ENCODE measurements at places on chromosomes 4 and X.

DNA sequence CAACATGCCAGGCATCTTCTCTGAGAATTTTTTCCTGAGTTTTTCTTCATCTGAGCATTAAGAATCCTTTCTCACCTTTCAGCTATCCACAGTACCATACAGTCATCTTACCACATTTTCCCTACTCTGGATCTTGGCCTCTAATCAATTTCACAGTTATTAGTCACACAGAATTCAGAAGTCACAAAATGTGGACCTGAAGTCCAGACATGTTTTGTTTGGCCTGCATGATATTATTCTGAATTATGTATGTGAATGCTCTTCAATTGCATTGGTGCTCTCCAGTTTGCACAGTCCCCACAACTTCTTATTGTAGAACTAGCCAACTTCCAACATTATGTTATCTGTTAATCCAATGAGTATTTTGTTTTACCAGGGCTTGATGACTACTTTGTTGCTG is 102.3 kb upstream of the GRIA3 start:
- DNase-seq = no peak

DNA sequence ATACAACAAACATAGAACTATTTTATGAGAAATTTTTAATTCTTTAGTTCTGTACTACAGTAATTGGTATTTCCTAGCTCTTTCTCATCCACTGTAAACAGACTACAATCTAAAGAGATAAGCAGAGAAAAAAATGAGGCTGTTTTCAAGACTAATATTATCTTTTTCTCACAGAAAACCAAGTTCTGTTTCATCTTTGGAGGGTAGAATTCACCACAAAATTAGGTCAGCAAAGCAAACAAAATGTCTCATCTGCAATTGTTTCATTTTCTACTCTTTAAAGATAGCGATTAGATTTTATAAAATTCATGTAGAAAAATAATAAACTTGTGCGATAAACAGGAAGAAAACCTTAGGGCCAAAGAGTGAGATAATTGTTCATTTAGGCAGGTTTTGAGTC is 10.8 kb downstream of the APOO start:
- no peak for DNase-seq

DNA sequence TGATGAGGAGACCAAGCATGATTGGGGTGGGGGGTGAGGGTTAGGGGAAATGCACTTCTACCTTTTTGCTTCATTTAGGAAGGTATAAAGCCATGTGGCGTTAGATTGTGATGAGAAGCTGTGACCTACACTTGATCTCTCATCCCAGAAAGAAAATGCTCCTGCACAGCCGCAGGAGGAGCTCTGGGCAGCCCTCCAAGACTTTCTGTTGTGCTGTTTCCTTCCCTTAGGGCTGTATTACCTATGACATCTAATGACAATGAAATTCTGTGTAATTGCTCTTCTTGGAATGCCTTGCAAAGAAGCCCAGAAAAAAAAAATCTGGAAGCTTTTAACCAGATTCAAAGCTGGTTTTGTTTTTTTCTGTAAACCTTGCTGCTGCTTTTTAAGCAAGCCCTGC is 13.4 kb downstream of the PRPS2 start:
- no peak for DNase-seq

GRCh38 chr4:34732176-34732950 is 1512.0 kb downstream of the ARAP2 start:
- DNase-seq = no peak

DNA sequence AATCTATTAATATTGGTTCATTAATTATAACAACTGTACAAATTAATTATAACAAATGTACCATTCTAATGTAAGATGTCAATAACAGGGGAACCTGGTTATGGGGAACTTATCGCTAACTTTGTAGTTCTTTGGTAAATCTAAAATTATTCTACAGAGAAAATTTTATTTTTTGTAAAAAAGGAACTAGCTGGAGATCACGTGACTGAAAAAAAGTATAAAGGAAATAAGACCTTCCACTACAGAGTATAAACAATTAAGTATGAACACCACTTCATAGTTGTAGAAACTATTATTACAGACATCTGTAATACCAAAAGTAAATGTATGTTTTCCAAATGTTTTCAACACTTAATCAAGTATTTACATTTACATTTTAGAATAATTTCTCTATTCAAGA is 77.9 kb upstream of the DKK2 start:
- DNase-seq = no peak

GRCh38 chrX:46838974-46839480 is 2.2 kb downstream of the RP2 start:
- no peak for DNase-seq

- DNase-seq = no peak
These were observed 18.1 kb downstream of the USP38 start for GRCh38 chr4:143202824-143203223.

GRCh38 chr4:114312338-114312737 is 286.3 kb upstream of the UGT8 start:
- no peak for DNase-seq

DNA sequence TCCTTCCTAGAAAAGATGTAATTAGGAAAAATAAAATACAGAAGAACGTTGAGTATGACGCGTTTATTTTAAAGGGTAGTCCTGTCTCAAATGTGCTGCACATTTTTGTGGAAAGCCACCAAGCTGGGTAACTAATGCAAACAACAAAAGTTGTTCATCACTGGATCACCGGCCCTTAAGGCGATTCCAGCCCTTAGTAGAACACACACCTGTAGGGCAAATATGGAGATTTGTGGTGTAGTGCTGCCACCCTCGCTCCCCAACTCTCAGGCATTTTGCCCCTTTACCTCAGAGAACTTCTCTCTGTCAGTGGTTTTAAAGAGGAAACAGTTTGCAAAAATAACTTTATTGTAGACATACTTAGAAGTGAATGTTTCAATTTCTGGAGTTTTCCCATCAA is 1.9 kb downstream of the TBL1X start:
- no peak for DNase-seq

GRCh38 chr4:188414441-188414840 is 275.2 kb downstream of the TRIML1 start:
- no peak for DNase-seq

DNA sequence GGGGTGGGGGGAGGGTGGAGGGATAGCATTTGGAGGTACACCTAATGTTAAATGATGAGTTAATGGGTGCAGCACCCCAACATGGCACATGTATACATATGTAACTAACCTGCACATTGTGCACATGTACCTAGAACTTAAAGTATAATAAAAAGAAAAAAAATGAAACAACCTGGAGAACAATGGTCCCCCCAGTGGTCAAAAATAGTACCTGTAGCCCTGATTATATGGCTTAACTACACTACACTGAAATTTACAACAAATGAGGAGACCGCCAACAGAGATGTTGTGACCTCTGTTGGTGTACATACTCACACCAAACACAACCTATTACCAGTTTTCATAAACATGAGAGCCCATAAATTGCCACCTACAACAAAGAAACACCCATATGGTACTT is 7.3 kb upstream of the MAGEE1 start:
- DNase-seq = no peak

- no peak for DNase-seq
These were observed 56.0 kb downstream of the RAI2 start for GRCh38 chrX:17805120-17805519.

GRCh38 chr4:79292008-79292407 is 33.9 kb downstream of the NAA11 start:
- DNase-seq = no peak

GRCh38 chr4:80182237-80182866 is 15.0 kb upstream of the PRDM8 start:
- DNase-seq = no peak

DNA sequence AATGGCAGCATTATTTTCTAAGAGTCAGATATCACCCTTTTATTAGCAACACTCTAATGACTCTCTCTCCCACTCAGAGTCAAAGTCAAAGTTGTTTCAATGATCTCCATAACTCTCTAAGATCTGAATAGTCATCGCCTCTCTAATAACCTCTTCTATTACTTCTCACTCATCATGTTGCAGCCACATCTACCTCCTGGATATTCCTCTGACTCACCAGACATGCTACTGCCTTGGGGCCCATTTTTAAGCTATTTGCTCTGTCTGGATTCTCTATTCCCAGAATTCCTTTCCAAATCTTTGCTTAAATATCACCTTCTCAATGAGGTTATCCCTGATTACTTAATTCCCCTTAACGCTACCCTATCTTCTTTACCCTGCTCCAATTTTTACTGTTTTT is 391.8 kb upstream of the MAGEB16 start:
- no peak for DNase-seq

DNA sequence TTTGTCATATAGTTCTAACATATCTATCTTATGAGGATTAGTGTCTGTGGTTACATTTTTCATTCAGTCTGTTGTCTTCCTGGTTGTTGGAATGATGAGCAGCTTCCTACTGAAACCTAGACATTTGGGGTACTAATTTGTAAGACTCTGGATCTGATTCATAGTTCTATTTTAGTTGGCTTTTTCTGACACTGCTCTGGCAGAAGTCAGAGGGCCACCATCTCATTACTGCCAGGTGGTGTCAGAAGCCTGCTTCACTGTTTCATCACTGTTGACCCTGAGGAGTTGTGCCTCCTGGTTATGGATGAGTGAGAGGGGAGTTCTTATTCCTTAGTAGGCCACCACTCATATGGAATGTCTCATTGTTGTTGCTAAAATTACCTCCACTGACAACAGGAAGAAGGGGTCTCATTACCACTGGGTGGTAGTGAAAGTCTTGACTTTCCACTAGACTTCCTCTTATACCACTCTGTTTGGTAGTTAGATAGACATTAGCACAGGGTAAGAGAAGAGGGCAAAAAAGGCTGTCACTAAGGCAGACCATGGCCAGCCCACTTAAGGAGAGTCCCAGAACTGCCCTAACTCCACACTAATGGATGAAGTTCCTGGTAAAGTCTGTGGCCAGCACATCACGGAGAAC is 395.2 kb downstream of the SPOCK3 start:
- no peak for DNase-seq

DNA sequence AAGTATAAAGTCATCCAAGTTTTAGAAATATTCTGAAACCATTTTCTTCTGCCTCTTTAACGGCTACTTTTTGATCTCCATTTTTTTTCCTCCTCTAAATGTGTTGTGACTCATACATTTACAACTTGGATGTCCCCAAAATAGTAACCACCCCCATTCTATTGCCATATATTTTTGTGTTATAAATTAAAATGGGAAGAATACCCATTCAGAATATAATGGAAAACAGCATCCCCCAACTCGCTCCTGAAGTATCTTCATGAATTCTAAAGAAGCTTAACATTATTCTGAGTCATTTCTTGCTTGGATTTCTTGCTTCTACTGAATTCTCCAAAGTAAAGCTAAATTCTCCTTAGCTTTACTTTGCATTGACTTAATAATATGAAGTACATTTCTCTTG is 92.0 kb upstream of the PTPN13 start:
- DNase-seq = no peak

DNA sequence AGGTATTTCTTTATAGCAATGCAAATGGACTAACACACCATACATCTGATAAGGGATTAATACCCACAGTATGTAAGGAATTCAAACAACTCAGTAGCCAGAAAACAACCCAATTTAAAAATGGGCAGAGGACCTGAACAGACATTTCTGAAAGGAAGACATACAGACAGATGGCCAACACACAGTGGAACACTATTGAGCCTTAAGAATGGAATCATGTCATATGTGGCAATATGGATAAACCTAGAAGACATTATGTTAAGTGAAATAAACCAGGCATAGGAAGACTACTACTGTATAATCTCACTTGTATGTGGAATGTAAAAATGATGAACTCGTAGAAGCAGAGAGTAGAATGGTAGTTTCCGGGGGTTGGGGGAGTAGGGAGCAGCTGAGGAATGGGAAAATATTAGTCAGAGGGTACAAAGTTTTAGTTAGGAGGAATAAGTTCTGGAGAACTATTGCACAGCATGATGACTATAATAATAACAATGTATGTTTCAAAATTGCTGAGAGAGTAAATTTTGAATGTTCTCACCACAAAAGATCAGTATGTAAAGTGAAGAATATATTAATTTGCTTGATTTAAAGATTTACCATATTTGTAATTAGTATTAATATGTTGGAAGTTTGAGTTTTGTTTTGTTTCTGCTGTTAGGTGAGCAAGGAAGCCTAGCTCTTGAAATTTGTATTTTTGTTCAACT is 25.2 kb downstream of the WDR44 start:
- DNase-seq = no peak

GRCh38 chr4:59570860-59571476 is 1629.2 kb upstream of the ADGRL3 start:
- DNase-seq = no peak

Data from AML-193 (cell line).